Cerebellar nuclear complex (tissue), 1 donor: ENCODE measurements at places on chromosomes 16 and 17.

DNA sequence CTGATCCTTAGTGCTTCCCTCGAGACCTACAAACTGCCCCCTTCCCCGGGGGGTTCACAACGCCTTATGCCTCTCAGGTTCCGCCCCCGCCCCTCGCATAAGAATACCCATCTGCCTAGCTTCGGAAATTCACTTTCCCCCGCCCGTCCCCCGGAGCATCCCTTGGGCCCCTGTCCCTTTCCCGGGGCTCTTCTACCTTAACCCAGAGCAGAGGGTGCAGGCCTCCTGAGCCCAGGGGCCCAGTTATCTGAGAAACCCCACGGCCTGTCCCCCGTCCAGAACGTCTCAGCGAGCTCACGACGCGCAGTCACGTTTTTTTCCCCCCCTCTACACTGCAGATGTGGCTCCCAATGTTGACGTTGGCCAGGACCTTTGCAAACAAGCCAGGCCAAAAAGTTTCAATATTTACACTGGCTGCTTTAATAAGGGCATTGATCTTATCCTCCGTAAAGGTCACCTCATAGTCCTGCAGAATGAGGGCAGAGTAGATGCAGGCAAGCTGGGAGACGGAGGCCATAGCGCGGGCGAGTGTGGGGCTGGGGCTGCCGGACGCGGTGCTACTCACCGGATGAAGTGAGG, 1.4 kb upstream of the NBR1 start:
- DNase-seq = no peak

- no peak for DNase-seq
These were observed 18.2 kb upstream of the RSL1D1 start for GRCh38 chr16:11869353-11870228.

DNA sequence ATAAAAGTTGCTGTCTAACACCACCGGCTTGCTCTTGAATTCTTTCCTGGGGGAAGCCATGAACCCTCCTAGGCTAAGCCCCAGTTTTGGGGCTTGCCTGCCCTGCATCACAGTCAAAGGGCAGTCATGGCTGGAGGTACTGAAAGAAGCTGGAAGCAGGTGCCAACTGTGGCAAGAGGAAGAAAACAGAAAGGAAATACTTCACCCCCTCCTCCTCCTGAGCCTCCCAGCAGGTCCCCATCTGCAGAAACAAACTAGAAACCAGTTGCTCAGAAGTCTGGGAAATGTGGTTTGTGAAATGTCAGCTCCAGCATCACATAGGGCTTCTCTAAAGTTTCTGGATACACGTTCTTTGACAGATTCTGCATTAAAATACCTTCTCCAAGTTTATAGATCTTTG, 150.0 kb upstream of the PSMD7 start:
- DNase-seq = no peak

- no peak for DNase-seq
These were observed 25.4 kb downstream of the PELP1 start for GRCh38 chr17:4678448-4679026.

DNA sequence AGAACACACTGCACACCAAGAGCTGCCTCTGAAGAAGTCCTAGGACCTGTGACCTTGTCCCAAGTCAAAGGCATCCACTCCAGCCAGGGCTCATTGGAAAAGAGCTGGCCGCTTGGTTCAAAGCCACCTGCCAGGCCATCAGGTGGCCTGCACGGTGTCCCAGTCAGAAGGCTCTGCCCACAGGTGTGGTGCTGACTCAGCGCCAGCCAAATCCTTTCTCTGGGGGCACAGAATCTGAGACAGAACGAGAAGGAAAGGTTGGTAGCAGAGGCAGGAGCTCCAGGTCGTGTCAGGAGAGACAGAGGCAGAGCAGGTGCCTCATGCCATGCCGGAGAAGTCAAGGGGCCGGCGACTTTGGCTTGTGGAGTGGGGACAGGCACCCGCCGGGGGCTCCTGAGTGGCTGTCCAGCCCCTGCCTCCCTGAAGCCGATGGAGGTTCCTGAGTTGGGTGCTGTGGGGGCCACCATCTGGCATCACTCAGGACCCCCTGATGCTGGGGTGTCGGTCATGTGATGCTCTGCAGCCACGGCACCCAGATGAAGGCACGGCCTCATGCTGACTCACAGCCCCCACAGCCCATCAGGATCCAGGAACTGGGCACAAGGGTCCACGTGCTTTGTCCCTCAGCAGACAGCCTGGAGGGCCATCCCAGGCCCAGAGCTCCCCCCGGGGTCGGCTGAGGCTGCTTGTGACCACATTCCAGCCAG, 128.1 kb upstream of the FOXF1 start:
- DNase-seq = no peak

GRCh38 chr17:11290814-11291213, 49.8 kb downstream of the SHISA6 start:
- DNase-seq = no peak

- no peak for DNase-seq
These were observed 694.4 kb downstream of the MAF start for GRCh38 chr16:78906135-78906534.

- no peak for DNase-seq
These were observed 145.0 kb downstream of the SEC14L1 start for GRCh38 chr17:77285594-77286390.

DNA sequence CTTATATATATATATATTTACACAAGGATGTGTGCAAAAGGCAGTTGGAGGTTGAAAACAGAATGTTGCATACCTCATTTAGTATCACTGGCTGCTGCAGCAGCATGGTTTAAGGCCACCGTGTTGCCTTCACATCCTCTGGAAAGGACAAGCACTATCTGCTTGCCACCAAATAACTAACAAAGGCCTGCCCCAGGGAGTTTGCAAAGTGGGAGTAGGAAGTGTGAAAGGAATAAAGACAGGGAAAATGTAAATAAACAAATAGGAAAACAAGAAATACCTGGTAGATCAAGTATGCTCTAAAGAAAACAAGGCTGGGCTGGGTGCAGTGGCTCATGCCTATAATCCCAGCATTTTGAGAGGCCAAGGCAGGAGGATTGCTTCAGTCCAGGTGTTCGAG, 33.5 kb upstream of the GFOD2 start:
- DNase-seq = no peak

DNA sequence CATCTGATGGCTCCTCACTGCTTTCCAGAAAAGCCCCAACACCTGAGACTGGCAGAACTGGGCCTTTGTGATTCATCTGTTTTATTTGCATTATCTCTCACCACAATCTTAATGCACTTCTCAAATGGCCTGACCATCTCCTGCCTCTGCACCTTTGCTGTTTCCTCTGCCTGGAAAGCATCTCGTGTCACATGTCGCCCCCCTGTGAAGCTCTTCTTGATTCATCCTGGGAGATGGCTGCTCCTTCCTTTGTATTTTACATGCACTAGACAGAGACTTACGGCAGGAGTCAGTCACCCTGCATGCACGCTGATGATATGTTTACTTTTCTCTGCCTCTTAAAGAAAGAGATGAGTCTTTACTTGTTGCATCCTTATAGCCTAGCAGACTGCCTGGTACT, 30.0 kb downstream of the HNF1B start:
- no peak for DNase-seq

GRCh38 chr16:4814046-4814445, 11.6 kb upstream of the ROGDI start:
- DNase-seq = no peak

DNA sequence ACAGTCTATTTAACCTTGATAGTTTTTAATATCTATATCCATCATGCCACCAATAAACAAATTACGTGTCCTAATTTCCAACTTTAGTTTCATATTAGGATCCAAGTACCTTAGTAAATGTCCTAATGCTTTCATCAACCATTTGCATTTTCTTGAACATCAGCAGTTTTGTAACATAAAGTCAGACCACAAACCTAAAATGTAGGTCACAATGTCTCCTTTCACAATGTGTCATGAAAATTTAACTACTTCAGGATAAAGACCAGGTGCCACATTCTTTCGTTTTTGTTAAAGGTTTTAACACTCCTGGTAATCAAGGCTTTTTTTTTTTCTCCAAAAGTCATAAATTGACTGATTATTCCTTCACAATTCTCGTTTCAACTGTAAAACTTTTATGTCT, 310.7 kb upstream of the PMFBP1 start:
- no peak for DNase-seq

- no peak for DNase-seq
These were observed 19.8 kb downstream of the HOXB1 start for GRCh38 chr17:48510761-48511604.

- DNase-seq = no peak
These were observed 8.5 kb downstream of the PECAM1 start for GRCh38 chr17:64382061-64382583.

DNA sequence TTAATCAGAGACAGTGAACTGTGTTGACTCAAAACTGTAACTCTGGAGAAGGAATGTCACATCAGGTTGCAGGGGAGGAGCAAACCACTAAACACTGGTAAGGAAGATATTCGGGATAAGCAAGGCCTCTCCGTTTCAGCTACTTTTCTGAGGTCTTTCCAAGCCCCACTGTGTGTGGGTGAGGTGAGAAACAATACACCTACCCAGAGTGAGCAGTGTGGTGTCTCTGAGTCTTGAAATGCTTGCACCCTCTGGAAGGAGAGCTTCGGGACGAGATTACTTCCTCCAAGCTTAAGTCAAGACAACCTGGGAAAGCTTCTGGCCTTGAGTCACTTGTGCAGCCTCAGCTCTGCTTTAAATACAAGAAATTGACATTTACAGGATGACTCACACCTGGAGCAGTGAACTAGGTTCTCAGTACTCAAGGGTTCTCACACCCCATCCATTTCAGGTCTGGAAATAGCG, 2.5 kb upstream of the MAP3K14 start:
- no peak for DNase-seq

- DNase-seq = no peak
These were observed 15.8 kb upstream of the RBBP6 start for GRCh38 chr16:24523569-24523968.

- DNase-seq = no peak
These were observed 42.7 kb upstream of the CPNE2 start for GRCh38 chr16:57049678-57050077.

- DNase-seq = no peak
These were observed 1.5 kb upstream of the SYT17 start for GRCh38 chr16:19166500-19166899.

DNA sequence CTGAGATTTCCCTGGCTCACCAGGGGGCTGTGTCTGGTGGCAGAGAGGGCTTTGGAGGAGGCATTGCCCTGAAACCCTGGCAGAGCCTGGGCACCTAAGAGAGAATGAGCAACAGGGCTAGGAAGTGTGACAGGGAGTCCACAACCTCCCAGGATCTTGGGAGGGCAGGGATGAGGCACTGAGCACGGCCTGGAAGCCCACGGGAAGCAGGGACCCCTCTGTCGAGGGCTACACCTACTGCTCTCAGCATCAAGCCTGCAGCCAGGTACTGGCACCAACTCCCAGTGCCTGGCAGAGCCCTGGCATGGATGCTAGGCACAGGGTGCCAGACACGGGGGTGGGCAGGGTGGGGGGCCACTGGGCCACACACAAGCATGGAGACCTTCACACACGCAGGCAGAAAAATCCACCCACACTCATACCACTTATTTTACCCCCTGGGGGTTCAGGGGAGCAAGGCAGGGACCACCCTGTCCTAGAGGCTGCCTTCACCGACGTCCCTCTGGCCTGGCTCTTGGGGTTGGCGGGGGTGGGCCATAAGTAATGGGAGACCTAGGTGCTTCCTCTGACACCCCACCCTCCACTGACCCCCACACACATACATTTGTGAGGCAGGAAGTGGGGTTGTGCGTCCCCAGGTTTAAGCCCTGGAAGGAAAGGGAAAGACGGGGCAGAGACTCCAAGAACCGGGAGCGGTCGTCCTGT, 970 bp upstream of the HSD11B2 start:
- DNase-seq = no peak

GRCh38 chr16:9151597-9151996, 60.2 kb downstream of the HAPSTR1 start:
- DNase-seq = no peak

DNA sequence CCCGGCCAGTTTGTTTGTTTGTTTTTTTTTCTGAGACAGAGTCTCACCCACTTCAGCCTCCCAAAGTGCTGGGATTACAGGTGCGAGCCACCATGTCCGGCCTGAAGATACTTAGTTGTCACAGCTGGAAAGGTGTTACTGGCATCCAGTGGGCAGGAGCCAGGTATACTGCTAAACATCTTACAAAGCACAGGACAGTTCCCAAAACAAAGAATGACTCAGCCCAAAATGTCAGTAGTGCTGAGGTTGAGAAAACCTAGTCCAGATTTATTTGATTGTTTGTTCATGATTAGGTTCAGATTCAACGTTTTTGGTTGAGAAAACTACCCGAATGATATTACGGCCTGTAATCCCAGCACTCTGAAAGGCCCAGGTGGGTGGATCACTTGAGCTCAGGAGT, 18.6 kb upstream of the RABEP1 start:
- DNase-seq = no peak

DNA sequence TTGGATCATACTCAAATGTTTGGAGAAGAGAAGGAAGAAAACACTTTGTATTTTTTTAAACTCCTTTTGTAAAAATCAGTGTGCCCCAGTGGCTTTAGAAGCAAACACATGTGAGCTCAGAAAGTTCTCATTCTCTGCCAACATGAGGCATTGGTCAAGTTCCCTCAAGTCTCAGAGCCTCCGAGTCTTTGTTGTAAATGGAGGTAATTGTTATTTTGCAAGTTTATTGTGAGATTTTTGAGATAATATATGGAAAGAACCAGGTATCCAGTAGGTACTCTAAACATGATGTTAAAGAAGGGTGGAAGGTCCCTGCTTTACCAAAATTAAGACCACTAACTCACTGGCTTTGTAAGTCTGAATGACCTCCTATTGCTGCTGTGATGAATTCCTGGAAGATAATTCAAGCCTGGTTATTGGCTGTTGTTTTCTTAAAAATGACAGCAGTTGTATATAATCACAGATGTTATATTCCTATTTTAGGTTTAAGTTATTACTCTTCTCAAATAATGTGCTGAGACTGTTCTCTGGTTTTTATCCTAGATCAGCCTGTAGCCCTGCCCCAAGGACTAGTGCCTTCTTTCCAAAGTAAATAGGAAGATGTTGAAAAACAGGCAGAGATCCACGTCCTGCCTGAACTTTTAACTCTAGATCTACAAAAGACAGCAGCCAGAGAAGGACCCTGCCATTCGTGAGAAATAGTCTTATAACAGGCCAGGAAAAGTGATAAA, 2.4 kb downstream of the HLF start:
- no peak for DNase-seq

GRCh38 chr16:69848637-69849545, 86.8 kb downstream of the WWP2 start:
- peak; percentile 13 for DNase-seq

GRCh38 chr17:48478224-48479013, 48.4 kb upstream of the SKAP1 start:
- no peak for DNase-seq

- no peak for DNase-seq
These were observed 28.5 kb upstream of the MAF start for GRCh38 chr16:79628988-79629387.

- DNase-seq = no peak
These were observed 68.6 kb downstream of the ZNF778 start for GRCh38 chr16:89286096-89286495.

GRCh38 chr16:49816875-49817274, 39.0 kb downstream of the ZNF423 start:
- DNase-seq = no peak
